ENCODE measurements at places on chromosomes 5 and 9.
A peak's percentile ranks its signal among the peaks of the same experiment; 100 is the strongest.

DNA sequence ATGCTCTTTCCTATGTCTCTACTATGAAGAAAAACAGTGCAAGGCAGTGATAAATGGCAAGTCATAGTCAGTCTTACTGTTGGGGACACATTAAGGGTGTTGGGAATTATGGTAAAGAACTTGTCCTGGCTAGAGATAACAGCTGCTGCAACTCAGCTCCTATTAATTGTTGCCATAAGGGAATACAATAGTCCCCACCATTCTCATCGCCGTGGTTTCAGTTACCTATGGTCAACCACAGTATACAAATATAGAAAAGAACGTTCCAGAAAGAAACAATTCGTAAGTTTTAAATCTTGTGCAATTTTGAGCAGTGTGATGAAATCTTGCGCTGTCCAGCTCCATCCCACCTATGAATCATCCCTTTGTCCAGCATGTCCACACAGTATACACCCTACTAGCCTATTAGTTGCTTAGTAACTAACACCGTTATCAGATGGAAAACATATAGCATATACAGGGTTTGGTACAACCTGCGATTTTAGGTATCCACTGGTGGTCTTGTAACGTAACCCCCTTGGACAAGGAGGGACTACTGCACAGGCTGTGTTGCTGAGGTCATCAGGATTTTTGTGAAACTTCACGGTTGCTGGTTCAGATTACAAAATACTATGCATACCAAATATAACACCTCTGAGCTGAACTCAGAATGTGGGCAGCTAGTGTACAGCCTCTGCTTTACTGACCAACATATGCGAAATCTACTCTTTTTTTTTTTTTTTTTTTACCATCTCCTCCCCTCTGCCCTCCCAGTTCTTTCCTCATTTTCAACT is 53.5 kb downstream of the ZFR start:
- no peak for DNase-seq

DNA sequence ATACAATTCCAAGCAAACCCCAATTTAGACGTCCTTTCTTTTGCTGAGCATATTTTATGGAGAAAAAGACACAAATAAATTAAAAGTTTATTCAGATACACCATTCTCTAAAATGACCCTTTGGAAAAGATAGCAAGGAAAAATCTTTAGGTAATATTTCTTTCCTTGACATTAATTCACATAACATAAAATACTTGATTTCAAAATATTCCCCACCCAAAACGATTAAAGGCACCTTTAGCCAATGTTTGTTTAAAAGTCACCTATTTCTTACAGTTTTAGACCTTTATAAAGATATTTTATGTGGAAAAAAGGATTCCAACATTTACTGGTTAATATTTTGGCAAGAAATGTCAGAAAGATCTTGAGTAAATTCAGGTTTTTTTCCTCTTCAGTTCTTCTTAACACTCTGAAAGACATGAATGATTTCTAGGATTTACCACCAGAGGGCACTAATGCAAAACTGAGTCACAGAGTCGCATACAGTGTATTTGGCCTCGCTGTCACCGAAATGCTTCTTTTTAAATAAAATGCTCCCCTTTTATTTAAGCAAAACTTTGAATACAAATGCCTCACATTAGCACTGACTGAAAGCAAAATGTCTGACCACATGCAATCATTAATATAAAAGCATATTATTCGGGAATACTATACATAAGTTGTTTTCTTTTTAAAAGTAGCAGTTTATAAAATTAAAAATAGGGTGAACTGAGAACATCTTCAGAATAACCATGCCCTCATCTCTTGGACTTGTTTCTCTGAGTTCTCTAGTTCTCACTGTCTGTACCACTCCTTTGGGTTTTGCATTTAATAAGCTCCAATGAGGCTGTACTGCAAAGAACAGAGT is 122.5 kb downstream of the SLC1A3 start:
- DNase-seq: peak; percentile 59

GRCh38 chr5:160565376-160565775 is 143.7 kb downstream of the PTTG1 start:
- DNase-seq: no peak

- DNase-seq: no peak
Measured at GRCh38 chr5:81246697-81247096, 13.6 kb downstream of the CKMT2 start.

DNA sequence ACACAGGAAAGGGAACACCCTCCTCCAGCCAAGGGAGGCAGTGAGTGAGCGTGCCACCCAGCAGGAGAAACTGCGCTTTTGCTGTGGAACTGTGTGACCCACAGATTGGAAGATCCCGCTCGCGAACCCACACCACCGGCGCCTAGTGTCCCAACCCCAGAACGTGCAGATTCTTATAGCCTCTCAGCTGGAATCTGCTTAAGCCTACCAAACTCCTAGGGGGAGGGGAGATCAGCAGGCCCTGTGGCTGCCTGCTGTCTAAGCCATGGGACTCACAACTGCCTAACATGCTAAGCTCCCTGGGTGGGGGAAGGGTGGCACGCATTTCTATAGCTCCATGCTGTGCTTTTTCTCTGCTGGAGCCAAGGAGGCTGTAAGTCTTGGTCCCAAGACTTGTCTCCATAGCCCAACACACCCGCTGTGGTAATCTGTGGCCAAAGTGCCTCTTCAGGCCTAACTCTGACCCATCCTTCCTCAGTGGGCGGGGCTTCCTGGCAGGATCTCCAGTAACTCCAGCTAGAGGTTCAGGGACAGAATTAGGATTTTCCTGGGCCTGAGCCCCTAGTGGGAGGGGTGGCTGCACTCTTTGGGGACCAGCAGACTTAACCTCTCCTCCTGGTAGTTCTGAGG is 485.0 kb downstream of the TAF11L14 start:
- no peak for DNase-seq

- DNase-seq: no peak
Measured at GRCh38 chr5:109907189-109907588, 217.5 kb downstream of the MAN2A1 start.

- no peak for DNase-seq
Measured at GRCh38 chr5:55438998-55439397, 95.8 kb downstream of the PLPP1 start.

DNA sequence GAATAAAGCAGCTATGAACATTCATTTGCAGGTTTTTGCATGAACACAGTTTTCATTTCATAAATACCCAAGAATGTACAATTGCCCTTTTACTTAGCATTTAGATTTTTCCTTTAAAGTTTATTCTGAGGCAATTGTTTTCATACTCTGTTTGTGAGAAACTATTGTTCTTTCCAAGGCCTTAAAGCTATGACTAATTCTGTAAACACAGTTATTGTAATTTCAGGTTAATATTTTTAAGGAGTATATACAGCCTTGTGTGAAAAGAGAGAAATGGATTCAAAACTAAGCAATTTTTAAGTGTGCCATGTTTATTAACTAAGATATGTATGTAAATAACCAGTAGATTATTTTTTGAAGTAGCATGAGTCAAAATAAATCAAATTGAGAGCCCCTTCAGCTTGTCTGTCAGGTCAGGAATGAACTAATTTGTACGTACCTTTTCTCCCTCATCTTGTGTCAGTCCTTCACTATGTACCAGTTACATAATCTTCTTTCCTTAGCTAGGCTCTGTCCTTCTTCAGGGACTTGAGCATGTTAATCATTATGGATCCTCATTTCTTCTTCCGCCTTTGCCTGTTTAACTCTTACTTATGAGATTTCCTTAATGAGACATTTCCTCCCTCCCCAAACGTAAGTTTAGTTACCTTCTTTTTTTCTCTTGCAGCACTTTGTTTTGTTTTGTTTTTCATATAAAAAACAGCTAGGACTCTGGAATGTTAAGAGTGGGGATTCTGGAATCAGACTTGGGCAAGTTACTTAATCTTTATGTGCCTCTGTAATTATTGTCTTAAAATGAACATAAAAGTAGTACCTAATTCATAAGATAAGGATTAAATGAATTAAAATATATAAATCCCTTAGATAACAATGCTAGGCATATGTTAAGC is 63.6 kb downstream of the NIPBL start:
- no peak for DNase-seq

- DNase-seq: no peak
Measured at GRCh38 chr5:33582417-33582816, 141.7 kb downstream of the TARS1 start.

GRCh38 chr5:74073257-74073656 is 447.3 kb downstream of the ARHGEF28 start:
- DNase-seq: no peak

DNA sequence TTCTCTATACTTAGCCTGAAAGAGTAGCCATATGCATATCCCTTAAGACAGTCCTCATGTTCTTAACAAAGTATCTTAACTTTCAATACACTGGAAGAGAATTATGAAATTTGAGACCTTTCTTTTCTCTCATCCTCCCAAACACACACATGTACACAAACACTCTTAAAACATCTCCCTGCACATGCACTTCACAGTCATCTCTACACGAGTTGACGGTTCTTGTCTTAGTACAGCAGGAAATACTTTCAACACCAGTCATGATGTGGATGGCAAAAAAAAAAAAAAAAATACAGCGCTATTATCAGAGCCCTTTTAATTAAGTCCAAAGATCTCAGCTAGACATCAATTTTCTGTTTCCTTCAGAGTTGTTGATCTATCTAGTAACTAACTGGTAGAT is 43.6 kb upstream of the PCSK1 start:
- DNase-seq: no peak

All from RPMI8226 (cell line).